ENCODE measurements at places on chromosomes 6 and 20.

DNA sequence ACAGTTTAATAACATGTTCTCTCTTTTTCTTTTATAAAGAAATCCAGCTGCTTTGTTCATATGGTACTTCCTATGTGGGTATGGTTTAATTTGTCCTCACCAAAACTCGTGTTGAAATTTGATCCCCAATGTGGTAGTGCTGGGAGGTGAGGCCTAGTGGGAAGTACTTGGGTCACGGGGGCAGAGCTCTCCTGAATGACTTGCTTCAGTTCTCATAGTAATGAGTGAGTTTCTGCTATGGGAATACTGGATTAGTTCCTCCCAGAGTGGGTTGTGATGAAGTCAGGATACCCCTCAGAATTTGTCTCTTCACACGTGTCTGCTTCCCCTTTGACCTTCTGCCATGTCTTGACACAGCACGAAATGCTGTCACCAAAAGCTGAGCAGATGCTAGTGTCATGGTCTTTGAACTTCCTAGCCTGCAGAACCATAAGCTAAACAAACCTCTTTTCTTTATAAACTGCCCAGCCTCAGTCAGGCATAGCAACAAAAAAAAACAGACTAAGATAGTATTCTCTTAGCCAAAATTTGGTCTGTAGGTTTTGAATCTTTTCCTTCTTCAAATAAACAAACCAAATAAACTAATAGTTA, 87.8 kb upstream of the HS3ST5 start:
- DNase-seq: no peak

DNA sequence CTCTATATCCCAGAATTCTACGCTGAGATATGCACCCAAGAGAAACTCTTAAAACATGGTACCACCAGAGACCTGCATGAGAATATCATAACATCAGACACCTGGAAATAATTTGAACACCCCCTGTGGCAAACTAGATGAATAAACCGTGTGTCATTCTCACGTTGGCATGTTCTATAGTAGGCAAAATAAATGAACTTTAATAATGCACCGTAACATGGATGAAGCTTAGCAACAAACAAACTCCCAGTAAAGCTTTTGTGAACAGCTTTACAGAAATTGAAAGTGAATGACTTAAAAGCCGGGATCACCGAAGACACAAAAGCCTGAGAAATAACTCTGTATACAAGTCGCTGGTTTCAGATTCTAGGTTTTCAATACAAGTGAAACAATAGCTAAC, 1166.8 kb upstream of the CITED2 start:
- DNase-seq: no peak

- no peak for DNase-seq
Measured at GRCh38 chr6:111591901-111592461, 13.7 kb downstream of the TRAF3IP2 start.

- no peak for DNase-seq
Measured at GRCh38 chr6:34514593-34515472, 41.3 kb downstream of the SPDEF start.

- no peak for DNase-seq
Measured at GRCh38 chr20:35333606-35334005, 41.4 kb upstream of the FAM83C start.

- no peak for DNase-seq
Measured at GRCh38 chr6:32216285-32216684, 7.6 kb downstream of the NOTCH4 start.

- no peak for DNase-seq
Measured at GRCh38 chr6:134318236-134318973, 493 bp upstream of the SGK1 start.

DNA sequence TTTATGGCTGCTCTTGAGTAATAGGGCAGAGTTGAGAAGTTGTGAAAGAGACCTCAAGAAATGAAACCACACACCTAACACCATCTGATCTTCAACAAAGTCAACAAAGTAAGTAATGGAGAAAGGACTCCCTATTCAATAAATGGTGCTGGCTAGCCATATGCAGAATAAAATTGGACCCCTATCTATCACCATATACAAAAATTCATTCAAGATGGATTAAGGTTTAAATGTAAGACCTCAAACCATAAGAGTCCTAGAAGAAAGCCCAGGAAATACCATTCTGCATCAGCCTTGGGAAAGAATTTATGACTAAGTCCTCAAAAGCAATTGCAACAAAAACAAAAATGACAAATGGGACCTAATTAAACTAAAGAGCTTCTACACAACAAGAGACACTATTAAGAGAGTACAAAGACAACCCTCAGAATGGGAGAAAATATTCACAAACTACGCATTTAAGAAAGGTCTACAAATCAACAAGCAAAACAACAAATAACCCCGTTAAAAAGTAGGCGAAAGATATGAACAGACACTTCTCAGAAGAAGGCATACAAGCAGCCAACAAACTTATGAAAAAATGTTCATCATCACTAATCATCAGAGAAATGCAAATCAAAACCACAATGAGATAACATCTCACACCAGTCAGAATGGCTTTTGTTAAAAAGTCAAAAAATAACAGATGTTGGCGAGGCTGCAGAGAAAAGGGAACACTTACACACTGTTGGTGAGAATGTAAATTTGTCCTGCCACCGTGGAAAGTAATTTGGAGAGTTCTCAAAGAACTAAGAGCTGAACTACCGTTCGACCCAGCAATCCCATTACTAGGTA, 4.0 kb downstream of the MAP3K5 start:
- peak; percentile 27 for DNase-seq

- no peak for DNase-seq
Measured at GRCh38 chr6:117206944-117207687, 58.2 kb upstream of the VGLL2 start.

DNA sequence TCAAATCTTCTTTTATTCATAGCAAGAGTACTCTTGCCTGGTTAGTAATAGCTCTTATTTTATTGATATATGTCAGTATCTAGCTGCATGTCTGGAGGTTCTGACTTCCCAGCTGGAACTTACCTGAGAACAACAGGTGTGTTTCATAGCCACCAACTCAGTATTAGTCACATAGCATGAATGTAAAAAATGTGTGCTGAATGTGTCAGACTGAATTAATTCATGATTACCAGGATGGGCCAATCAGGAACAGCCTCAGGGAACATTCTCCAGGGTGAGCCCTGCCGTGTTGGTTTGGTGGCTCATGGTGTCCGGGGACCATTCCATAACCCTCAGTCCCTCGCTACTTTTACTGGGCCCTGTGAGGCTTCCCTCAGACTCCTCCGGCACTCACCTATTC, 99.7 kb downstream of the TULP4 start:
- DNase-seq: no peak

DNA sequence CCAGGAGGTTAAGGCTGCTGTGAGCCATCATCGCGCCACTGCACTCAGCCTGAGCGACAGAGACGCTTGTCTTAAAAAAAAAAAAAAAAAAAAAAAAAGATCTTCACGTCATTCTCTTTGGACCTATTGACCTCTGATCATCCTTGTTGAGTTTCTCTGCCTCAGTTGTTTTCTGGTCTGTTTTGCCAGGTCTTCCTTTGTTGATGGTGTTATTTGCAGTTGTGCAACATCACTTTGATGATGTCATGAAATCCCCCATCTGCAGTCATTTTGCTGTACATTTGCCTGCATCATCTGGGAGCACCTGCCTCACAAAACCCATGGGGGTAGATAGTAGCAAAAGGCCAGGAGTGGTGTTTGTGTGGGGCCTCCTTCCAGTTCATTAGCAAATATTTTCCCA, 39.2 kb upstream of the CHMP4B start:
- no peak for DNase-seq

GRCh38 chr20:56469077-56469449, 636 bp downstream of the RTF2 start:
- no peak for DNase-seq

DNA sequence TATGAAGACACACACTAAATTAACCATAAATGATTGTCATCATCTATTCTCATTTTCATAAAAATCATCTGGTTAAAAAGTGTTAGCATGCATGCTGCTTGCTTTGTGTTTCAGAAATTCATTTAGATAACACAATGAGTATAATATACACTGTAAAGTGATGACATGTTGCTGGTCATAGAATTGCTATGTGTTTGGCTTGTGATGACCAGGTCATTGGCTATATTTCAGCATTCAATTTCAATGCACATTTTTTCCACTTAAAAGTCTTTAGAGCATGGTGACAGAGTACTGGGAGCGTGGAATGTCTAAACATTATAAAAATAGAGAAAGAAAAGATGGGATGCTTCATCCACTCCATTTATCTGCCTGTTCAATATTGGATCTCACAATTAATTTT, 1291.1 kb upstream of the MAP3K7 start:
- DNase-seq: no peak

- no peak for DNase-seq
Measured at GRCh38 chr20:47370214-47370613, 13.7 kb upstream of the ZMYND8 start.

DNA sequence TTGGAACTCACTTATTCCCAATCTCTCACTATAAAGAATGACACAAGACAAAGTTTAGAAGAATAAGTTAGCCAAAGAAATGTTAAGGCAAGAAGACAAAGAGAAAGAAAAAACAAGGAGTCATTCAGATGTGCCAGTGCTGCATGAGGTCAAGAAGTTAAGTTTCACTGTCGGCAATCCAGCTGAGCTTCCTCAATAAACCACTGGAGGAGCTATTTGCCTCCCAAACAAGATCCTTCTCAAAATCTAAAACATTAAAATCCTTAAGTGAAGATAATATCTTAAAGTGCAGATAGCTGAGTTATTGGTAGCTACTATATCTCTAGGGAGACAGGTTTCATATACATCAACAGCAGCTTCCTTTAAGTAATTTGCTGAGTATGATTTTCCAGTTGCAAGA, 512.3 kb downstream of the HDGFL1 start:
- no peak for DNase-seq

GRCh38 chr6:122393351-122393896, 6.0 kb upstream of the HSF2 start:
- no peak for DNase-seq

GRCh38 chr6:156060013-156060412, 604.4 kb upstream of the NOX3 start:
- peak; percentile 1 for DNase-seq

GRCh38 chr20:63775096-63775978, 35.8 kb downstream of the SLC2A4RG start:
- no peak for DNase-seq

- DNase-seq: no peak
Measured at GRCh38 chr6:28825732-28826293, 98.0 kb downstream of the TRIM27 start.

GRCh38 chr6:52312461-52312860, 27.9 kb upstream of the MCM3 start:
- DNase-seq: no peak

- no peak for DNase-seq
Measured at GRCh38 chr6:152054441-152054840, 247.0 kb downstream of the ESR1 start.

- no peak for DNase-seq
Measured at GRCh38 chr6:31791324-31792089, 4.0 kb downstream of the VARS1 start.

DNA sequence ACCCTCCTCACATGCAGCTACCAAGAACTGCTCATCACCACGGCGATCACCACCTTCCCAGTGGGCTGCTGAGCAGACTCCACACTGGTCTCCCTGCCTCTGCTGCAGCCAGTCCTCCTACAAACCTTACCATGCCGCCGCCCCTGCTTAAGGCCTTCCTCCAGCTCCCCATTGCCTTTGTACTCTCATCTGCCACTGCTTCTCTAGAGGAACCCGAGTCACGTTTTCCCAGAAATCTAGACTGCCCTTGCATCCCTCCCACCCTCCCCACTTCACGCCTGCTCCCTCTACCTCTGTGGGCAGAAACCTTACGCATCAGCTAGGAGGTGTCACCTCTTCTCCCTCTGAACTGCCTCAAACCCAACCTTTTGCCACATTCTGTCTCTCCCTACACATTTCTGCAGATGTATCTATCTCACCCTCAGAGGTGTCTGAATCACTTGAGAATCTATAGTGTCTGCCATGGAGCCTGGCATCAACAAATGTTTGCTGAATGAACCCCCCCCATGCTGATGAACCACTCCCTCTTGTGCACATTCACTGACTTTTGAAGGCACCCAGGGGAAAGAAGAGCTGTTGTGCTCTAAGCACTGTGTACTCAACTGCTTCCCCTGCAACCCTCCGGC, 4.3 kb downstream of the E2F1 start:
- DNase-seq: no peak

DNA sequence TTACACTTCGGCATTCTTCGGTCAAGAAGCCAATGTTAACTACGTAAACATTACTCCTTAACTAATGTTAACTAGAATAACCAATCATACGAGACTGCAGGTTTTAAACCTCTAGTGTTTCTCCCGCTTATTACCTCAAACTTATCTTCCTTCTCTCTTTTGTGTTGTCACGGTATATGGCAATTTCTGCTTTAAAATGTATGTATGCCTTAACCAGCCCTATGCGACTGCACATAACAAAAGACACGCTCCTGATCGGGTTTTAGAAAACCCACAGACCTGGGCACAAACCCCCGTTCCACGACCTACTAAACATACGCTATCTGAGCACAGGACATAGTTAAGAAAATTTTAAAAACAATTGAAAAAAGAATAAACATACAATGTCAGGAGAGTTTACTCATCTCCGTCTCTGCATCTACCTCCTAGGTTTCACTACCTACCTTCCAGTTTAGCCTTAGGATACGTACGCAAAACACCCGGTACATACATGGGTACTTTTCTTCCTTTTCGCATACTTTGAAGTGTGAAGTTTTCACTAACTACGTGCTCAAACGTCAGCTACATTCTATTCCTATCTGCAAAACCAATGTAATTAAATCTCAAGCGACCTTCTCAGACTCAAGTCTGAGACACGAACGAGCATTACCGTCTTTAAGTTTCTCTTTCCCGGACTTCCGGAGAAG, 1.1 kb downstream of the CD164 start:
- no peak for DNase-seq

DNA sequence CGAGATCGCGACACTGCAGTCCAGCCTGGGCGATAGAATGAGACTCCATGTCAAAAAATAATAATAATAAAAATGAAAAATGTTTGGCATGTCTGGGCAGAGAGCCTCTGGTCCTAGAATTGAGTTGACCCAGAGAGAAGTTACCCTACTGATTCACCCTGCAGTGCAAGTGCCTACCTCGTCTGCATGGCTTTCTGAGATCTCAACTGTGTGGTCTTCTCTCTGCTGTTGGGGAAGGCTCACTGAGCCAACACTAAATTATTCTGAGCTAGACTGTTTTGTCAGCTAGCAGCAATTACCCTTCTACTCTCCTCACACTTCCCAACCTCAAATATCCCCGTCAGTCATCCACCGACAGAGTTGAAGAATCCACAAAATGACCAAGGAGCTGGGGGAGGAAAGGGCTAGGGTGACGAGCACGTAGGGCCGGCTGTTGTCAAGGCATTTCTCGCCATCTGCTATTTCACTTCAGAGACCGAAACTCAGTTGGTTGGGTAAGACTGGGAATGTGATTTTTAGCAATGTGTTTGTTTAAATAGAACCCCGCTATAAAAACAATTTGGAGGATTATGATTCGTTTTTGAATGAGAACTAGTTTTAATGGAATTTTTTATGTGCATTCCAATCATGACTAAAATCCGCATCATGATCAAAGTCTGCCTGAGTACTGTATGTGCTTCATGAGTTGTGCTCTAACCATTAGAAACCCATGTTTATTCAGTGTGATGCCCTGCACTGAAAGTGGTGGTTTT, 9.4 kb downstream of the MAS1 start:
- no peak for DNase-seq

- no peak for DNase-seq
Measured at GRCh38 chr6:6815732-6816131, 227.2 kb downstream of the LY86 start.
